ENCODE measurements at places on chromosomes 6 and 20.

- no peak for DNase-seq
Measured at GRCh38 chr6:143213859-143214376, 153.2 kb downstream of the AIG1 start.

DNA sequence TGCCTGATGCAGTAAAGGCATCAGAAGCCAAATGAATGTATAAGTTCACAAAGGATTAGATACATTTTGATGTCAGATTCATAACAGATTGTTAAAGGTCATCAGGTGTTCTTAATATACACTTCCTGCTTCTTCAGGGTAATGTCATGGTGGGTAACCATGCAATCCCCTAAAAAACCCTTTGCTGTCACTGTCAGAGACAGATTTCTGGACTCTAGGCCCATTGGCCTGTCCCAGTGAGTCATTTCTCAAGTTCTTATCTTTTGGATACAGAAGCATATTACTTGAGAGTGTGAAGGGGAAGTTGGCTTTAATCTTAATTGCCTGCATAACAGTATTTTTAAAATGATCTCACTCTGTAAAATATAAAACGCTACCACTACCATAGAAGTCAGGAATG, 895.6 kb upstream of the MAP3K7 start:
- DNase-seq: no peak

GRCh38 chr6:116631379-116631990, 15.2 kb downstream of the RSPH4A start:
- DNase-seq: no peak

GRCh38 chr6:26543953-26544352, 5.8 kb downstream of the HMGN4 start:
- DNase-seq: no peak

GRCh38 chr6:157989541-157990289, 8.1 kb downstream of the SYNJ2 start:
- peak; percentile 48 for DNase-seq

- DNase-seq: no peak
Measured at GRCh38 chr6:81693266-81693665, 59.2 kb downstream of the TENT5A start.

GRCh38 chr6:119297049-119297448, 52.5 kb downstream of the MAN1A1 start:
- DNase-seq: no peak

GRCh38 chr6:34934516-34934915, 45.5 kb downstream of the ANKS1A start:
- DNase-seq: no peak
